Hindlimb muscle (tissue), 1 donor: ENCODE measurements at places on chromosomes 7 and 10. TPM values are rescaled to one million over a fixed set of nuclear protein-coding genes. Genes with fewer than 3 reads are reported as not detected.

Gene HTR7
- 0.36 TPM for polyA plus RNA-seq

Gene XRCC2
- polyA plus RNA-seq, result 3.2 TPM

Gene GPC2
- polyA plus RNA-seq, result 10.1 TPM

Gene CNPY1
- not detected for polyA plus RNA-seq

Gene CC2D2B
- 0.54 TPM for polyA plus RNA-seq

Gene FOXI2
- 0.36 TPM for polyA plus RNA-seq

Gene LRRD1
- 0.75 TPM for polyA plus RNA-seq

Gene ACSL5
- polyA plus RNA-seq, result 3.1 TPM

Gene UNCX
- not detected for polyA plus RNA-seq

GRCh38 chr10:125261491-125262186, 101.3 kb upstream of the CTBP2 start:
- no peak for DNase-seq

DNA sequence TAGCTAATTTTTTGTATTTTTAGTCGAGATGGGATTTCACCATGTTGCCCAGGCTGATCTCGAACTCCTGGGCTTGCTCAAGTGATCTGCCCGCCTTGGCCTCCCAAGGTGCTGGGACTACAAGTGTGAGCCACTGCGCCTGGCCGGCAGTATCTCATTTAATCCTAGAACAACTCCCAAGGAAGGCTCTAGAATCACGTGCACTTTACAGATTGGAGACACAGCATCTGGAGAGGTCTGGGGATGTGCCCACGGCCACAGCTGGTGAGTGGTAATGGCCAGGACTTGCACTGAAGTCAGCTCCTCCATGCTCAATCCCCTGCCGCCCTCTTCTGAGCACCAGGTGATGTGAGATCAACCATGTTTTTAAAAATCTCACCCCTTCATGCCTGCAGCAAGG, 43.1 kb downstream of the CARD11 start:
- no peak for DNase-seq

- DNase-seq, result no peak
These were observed 35.1 kb downstream of the GUSB start for GRCh38 chr7:65946904-65947303.

DNA sequence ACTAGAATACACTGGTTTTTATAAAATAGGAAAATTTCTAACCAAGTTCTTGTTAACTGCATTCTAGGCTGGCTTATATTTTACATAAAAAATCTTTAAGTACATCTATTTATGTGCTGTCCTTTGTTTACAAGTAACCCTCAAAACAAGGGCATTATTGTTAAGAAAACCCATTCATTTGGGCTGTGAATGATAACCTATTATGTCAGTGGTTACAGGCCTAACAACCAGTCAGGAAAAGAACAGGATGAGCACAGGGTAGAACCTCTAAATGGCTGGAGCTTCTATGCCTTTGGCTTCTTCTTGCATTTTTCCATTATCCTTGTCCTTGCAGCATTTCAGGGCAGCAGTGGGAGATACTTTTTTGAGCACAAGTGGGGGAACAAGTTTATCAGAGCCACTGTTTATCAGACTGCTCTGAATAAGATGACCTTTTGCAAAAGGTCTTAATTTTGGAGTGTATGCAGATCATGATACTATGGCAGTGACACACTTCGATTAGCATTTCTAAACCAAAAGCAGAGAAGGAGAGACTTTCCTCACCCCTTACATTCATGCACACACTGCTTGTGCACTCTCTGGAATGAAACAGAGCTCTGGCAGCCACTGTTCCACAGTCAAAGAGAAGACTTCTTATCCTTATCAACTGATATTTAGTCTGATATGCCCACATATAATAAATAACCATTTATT, 10.9 kb downstream of the GPR37 start:
- DNase-seq, result no peak

DNA sequence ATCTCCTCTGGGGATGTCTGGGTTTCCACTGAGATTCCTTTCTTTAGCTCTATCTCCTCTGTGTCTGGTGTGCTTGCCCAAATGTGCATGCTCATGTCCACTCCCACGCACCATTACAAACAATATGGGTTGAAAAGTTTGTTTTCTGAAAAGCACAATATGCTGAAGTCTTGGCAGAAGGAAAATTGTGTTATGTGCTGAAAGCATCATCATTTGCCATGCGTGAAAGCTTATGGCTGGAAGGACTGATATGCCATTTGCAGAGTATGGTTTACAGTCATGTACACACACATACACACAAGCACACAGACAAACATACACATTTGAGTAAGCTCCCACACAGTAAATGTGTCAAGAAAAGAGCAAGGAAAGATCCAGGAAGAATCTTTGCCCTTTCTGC, 231.6 kb downstream of the SORCS3 start:
- no peak for DNase-seq

DNA sequence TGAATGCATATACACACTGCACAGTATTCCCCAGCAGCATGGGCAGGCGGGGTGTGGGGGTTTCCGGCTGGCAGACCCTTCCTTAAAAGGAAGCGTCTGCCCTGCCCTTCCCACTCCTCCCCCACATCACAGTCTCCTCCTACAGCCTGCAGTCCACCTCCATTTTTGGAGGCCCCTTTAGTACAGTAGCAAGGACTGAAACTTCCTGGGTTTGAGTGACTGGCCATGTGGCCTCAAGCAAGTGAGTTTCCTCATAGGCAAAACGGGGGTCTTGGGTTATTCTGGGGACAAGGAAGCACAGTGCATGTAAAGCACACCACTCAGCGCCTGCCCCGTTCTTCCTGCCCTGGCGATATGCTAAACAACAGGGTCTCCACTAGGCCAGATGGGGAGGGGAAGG, 62.1 kb upstream of the COL13A1 start:
- DNase-seq, result no peak

GRCh38 chr10:125231116-125231812, 70.9 kb upstream of the CTBP2 start:
- DNase-seq, result no peak

DNA sequence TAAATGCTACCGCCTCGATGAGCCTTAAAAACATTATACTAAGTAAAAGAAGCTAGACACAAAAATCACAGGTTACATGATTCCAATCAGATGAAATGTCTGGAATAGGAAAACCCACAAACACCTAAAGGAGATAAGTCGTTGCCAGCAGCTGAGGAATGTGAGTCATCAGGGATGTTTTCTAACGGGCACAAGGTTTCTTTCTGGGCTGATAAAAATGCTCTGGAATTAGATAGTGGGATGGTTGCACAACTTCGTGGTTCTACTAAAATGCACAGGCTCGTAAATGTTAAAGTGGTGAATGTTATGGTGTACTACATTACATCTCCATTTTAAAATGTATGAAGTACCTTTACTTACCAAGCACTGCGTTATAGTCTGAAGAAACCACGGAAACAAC, 9.7 kb downstream of the ABLIM1 start:
- DNase-seq, result no peak

DNA sequence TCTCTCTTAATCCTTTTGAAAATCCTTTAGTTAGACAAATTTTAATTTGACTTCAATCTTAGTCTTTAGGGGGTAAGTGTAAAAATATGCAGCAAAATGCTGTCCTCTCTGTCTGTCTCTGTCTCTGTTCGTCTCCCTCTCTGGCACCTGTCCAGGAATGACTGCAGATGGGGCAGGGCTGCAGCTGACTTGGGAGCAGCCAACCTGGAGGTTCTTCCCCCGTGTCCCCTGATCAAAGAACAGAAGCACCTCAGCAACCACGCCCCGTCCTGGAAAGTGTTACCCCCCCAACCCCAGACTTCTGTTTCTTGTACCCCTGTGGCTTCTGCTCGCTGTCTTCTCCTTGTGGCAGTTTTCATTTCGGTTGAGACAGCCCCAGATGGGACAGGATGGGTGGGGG, 141.6 kb upstream of the NPS start:
- no peak for DNase-seq

- DNase-seq, result no peak
These were observed 200.7 kb downstream of the CELF2 start for GRCh38 chr10:11218395-11218794.

- DNase-seq, result peak; percentile 2
These were observed 625 bp downstream of the RP9 start for GRCh38 chr7:33108554-33109004.

DNA sequence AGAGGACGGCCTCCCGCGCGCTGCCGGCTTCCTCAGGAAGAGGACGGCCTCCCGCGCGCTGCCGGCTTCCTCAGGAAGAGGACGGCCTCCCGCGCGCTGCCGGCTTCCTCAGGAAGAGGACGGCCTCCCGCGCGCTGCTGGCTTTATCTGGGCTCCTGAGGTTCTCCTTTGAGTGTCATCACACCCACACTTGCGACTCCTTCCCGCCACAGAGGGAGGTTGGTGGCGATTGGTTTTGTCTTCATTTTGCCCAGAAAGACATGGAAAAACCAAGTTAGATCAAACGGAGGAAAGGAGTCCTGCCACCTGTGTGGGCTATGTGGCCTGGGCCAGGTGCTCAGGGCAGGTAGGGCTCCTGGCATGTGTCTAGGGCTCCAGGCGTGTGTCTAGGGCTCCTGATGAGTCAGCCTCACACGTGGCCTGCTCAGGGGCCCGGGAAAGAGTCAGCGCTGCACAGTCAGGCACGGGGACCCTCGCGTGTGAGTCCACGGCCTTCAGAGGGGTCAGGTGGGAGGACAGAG, 138.0 kb downstream of the VIPR2 start:
- no peak for DNase-seq

GRCh38 chr10:122995936-122996335, 12.7 kb downstream of the IKZF5 start:
- no peak for DNase-seq

DNA sequence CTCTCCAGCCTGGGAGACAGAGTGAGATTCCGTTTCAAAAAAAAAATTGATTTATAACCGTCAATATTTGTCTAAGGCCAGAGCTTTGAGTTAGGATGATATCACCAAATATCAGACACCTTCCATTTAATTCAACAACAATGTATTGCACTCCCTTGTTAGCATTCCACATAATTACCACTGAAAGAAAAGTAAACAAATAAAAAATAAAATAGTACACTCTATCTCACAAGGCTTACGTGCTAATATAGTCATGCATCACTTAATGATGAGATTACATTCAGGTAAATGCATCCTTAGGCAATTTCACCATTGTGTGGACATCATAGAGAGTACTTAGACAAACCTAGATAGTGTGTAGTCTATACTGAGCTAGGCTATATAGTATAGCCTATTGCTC, 127.6 kb upstream of the RHOBTB1 start:
- DNase-seq, result no peak

DNA sequence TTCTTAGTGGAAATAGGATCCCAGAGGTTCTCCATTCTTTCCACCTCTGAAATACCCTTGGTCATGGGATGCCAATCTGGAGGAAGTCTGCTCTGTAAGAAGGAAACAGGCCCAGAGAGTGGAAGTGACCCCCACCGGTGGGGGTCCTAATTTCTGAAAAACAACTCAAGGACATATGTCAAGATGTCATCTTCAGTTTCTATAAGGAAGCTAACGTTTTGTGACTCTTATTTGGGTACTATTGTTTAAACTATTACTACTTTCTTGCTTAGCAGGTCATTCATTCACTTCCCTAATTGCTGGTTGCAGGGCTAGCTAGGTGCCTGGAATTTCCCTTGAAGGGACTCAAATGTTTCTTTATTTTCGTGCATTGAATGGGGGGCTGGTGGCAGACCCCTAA, 1.9 kb upstream of the ZNF775 start:
- no peak for DNase-seq

DNA sequence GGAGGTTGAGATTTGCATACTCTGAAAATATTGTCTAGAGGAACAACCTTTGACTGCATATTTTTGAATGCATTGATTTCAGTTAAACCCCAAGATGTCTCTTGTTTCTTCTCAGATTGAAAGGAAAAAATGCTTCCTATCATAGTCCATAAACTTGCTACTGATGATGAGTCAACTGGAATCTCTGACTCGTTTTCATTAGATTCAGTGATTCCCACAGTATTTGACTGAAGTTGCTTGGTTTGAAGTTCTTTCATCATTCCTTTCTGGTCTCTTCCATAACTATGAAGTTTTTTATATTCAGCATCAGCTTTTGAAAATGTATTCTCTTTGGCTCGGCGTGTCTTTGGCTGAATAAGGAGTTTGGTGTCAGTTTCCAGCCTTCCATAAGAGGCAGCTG, 10.7 kb downstream of the PEX1 start:
- no peak for DNase-seq

DNA sequence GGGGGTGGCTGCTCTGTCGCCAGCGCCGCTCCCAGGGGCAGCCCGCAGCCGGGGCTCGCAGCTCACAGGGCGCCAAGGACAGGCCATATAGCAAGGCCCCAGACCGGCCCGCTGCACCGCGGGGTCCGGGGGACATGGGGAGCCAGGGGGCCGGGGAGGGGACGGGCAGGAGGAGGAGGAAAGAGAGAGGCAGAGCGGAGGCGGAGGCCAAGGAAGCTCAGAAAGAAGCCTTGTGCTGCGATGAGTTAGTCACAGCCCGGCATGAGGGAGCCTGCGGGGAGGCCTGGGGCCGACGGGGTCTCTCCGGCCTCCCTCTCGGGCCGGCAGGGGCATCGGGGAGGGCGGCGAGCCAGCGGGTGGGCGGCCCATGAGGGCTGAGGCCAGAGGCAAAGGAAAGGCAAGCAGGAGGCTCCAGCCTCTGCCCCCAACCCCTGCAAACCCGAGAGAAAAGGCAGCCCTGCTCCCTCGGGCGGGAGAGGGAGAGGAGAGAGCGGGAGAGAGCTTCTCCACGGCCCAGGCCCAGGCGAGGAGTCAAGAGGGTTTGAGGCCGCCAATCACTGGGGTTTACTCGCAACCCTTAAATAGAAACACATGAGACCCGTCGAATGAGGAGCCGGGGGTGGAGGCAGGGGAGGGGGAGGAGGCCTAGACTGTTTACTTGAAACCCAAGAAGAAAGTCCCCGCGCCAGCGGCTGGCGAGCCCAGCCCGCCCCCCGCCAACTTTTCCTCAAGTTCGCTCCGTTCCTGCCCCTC, 167.9 kb downstream of the NEURL1 start:
- peak; percentile 92 for DNase-seq

GRCh38 chr10:10804998-10805740, 212.5 kb upstream of the CELF2 start:
- DNase-seq, result no peak

DNA sequence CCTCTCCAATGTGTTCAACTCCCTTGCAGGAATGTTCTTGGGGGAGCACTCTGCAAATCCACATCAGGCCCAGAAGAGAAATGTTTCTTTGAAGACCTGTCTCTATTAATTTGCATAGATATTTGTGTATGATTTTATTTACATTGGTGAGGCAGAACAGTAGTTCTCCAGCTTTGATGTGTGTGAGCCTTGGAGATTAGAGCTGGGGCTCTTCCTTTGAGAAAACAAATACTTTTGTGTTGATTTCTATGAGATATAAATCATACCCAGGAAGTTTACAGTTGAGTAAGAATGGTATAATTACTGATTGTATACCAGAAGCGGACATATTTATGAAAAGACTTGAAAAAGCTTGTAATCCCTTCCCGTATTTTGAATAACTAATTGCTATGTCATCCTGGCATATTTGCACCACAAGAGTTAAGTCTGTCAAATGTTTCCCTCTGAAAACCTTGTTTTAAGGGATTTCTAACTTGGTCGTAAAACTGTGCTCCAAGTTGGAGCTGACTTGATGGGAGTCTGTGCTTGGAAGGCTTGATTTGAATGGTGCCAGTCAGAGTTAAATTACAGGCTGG, 468.5 kb downstream of the LRMDA start:
- no peak for DNase-seq
